Retinal pigment epithelial cell (primary cell): ENCODE measurements at places on chromosomes 2 and 18.
A peak's percentile ranks its signal among the peaks of the same experiment; 100 is the strongest.

- no peak for DNase-seq
Observed at GRCh38 chr2:49972699-49973098, 818.4 kb upstream of the FSHR start.

- no peak for DNase-seq
Observed at GRCh38 chr2:107215401-107216350, 329.7 kb upstream of the ST6GAL2 start.

GRCh38 chr18:13616525-13617035 is 109.8 kb downstream of the FAM210A start:
- DNase-seq = no peak

GRCh38 chr2:71379086-71379485 is 47.5 kb downstream of the ZNF638 start:
- DNase-seq = no peak

- DNase-seq = no peak
Observed at GRCh38 chr18:34704823-34705222, 5.3 kb upstream of the DTNA start.

DNA sequence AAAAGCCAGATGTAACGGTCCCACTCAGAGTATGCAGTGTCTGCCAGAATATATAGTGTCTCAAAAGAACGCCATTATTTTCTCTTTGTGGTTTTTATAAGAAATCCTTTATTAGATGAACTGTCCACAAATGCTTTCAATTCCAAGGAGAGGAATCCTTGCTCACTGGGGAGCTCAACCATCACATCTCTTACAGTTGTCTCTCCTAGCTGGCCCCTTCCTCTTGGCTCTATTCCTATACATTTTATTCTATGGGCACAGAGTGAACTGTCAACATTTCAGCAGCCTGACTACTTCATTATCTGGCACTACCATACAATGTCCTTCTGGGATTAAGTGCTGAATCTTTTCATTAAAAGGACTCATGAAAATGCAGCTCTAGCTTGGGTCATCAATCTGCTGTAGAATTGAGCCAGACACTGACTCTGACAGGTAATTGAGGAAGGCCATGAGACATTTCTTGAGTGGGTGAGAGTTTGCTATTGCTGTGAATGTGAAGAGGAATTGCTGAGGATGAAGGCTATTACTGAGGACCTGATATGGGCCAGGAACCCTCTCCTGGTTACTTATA is 96.5 kb upstream of the THOC1 start:
- DNase-seq = no peak

DNA sequence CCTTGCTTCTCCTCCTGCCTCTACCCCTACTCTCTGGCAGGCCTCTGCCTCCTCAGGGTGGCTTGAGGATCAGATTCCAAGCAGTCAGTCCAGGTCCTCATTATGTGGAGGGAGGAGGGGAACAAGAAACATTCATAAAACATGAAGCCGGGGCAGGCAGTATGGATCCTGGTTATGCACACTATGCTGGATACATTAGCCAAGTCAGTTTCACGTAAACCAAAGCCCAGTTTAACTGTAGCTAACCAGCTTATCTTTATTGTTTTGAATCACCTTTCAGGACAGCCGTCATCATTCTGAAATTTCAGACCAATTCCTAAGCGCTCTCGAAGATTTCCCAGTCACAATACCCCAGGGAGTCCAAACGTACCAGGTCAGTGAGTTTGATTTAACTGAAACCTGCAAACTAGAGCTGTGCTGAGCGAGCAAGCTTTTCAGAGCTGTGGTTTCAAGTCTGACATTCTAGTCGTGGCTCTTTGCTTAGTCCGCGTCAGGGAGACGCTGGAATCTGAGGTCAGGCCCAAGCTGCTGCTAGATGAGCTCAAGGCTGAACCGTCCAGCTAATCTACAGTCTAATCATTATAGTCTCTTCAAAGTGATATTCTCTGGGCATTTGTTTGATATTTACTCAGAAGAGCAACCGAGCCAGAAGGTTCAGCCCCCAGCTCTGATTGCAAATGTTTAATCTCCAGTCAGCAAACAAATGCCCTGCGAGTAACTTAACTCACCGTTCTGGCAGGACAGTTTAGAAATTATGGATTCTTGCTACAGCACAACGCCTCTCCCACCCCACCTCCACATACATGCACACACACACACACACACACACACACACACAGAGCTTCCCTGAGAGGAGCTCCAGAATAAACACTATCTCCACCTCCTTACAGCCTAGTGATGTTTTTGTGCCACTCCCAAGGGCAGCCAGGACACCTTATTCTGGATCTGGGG is 63.8 kb upstream of the BZW1 start:
- DNase-seq = peak; percentile 73

DNA sequence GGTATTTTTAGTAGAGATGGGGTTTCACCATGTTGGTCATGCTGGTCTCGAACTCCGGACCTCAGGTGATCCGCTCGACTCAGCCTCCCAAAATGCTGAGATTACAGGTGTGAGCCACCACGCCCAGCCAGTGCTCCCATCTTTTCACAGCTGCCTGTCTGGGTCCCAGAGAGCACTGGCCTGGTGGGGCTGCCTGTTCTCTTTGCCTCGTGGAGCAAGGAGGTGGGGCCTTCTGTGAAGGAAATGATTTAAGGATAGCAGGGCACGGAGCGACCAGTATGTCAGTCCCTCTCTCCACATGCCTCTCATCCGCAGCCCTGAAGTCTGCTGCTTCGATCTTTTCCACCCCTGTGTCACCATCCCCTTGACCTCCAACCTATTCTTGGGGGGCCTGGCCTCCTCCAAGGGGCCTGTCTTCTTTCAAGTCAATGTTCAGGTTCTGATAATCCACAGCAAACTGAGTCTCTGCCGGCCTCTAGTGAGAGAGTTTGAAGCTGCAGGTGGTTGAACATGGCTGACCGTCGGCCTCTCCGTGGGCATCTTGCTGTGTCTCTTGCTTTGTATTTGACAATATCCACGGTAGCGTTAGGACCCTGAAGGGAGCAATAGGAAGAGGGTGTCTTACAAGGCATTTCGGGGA is 28.2 kb upstream of the GIGYF2 start:
- DNase-seq = no peak

DNA sequence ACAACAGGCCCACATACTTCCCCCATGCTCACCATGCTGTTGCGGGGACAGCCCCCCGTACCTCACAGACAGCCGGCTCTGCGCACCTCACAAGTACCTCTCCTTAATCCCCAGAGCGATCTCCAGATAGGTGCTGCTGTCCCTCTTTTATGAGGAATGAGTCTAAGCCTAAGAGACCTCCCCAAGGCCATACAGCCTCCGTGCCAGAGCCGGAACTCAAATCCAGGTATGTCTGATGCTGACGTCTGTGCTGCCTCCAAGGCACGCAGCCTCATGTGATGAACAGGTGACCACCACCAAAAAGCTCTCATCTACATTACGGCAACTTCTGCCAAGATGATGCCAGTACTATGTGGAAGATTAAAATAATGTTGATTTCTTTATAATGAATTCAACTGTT is 85.2 kb downstream of the EIPR1 start:
- DNase-seq = no peak

- DNase-seq = no peak
Observed at GRCh38 chr2:222054813-222055212, 244.0 kb downstream of the PAX3 start.

DNA sequence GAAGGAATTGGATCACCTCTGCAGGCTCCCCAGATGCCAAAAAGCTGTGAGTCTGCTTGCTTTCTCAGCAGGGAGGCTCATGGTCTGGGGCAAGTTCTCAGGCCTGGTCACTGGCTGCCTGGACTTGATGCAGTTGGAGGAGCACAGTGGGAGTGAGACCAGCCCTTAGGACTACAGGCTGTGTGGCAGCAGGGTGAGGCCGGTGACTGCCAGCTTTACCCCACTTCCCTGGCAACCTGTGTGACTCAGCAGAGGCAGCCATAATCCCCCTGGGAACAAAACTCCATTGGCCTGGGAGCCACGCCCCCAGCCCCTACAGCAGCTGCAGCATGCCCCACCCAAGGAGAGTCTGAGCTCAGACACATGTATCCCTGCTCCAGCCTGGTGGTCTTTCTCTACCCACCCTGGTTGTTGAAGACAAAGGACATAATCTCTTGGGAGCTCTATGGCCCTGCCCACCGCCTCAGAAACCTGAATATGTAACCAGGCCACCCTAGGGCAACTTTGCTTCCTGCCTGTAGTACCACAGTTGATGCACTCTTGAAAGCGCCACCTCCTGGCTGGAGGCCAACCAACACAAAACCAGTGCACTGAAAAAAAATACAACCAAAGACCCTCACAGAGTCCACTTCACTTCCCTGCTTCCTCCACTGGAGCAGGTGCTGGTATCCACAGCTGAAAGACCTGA is 106.8 kb upstream of the SPATS2L start:
- peak; percentile 82 for DNase-seq

DNA sequence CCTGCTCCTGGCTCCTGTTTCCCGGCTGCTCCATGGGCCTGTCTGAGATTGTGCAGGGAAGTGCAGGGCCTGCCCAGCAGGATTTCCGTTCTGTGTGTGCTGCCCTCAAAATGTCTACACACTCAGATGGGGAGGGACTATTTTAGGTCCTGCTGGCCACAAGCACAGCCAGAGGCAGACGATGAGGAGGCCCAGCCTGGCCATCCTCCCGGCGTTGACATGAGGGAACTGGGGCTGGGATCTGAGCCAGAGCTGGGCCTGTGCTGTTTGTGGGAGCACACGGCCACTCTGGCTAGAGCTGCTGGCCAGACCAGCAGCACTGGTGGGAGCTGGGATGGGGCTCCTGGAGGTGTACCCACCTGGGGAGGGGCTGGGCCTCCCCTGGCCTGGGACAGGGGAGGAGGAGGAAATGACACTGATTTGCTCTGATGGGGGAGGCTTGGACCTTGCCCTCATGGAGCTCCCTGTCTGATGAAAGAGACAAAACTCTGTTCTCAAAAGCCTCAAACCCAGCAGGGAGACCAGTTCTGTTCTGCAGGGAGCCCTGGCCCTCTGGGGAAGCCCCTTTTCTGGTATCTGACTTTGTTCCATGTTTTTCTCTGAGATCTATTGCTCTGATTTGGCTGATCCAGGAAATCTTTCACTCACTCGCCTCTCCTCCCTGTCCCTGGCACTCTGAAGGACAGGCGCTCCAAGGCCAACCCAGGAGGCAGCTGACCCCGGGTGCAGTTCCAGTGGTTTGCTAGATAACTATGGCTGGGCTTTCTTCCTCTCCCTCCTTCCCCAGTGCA is 161.8 kb downstream of the DYSF start:
- no peak for DNase-seq

DNA sequence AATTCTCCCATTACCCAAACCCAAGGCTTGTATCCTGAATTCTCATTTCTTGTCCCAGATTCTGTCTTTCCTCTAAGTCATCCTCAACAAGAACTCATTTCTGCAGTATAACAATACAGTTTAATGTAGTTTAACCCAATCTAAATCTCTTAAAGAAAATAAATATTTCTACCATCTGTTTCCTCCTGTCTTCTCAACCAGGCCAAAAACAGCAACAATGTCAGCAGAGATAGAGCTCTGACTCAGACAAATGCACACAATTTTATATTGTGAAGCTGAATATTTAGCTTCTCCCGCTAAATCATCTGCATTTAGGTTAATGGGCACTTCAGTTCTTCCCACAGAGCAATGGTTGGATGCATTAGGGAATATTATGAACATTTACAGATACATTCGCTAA is 35.7 kb upstream of the KYNU start:
- DNase-seq = no peak

DNA sequence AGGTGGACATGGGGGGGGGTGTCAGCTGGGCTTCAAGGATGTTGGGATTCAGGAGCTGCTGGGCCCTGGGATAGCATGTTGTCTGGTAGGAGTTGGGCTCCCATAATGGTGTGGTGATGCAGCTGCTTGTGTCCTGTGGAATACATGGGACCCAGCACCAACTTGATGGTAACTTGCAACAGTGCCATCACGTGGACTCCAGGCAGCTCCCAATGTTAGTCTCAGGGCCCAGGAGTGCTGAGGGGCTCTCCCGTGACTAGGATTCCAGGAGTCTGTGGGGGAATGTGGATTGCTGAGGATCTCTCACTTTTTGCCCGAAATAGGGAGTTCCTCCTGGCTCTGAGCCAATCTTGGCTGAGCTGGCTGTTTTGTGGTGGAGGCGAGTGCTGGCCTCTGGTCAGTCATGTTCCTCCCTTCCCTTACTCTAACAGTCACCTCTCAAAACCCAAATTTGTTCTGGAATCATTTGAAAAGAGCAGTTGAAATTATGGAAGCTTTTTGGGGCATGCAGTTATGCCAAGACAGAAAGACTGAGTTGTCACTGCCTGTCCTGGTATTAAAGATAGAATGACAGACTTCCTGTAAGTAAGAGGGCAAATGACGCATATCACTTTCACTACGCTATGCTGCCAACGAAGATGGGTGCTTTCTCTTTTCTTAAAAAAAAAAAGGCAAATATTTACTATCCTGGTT is 607.1 kb downstream of the ADCYAP1 start:
- DNase-seq = no peak

- DNase-seq = no peak
Observed at GRCh38 chr2:38599706-38600105, 3.0 kb downstream of the HNRNPLL start.

DNA sequence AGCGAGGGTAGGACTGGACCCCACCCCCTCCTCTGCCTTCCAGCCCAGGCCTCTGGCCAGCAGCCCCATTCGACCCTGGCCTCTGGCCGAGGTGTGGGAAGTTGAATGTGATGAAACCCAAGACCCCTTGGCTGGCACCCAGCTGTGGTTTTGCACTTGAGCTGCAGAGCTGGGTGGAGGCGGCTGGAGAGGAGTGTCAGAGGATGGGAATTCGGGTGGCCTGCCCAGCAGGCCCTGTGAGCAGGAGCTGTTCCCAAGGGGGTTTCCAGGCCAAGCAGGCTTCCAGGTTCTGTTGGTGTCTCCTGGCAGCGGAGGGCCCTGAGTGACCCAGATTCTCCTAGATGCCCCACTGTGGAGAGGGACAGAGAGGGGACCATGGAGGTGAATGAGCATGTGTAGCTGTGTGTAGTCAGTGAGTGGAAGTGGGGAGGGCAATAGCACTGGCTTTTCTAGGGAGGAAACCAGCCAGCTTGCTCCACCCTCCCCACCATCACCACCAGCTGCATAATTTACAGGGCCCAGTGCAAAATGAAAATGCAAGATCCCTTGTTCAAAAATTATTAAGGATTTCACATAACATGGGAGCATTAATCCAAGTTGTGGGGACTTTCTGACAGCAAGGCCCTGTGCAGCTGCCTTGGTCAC is 172.2 kb upstream of the HAAO start:
- peak; percentile 48 for DNase-seq

DNA sequence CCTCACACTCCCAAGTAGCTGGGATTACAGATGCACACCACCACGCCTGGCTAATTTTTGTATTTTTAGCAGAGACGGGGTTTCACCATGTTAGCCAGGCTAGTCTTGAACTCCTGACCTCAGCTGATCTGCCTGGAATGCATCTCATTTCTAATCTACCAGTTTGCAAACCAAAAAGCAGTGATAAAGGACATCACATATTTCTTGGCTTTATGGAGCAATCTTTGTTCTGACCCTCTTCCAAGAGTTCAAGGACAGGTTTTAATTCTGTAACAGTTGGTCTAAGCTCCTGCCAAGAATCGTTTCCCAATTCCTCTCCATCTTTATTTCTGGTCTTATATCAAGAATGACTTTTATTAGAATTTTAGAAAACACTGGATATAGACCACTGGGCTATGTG is 67.7 kb downstream of the SLC40A1 start:
- DNase-seq = no peak
